RPMI7951 (cell line): ENCODE measurements at places on chromosomes 4 and X. TPM values are rescaled to one million over a fixed set of nuclear protein-coding genes. Genes with fewer than 3 reads are reported as not detected.
A peak's percentile ranks its signal among the peaks of the same experiment; 100 is the strongest.

The ATP8A1 gene
- total RNA-seq: 0.12 and 0.39 TPM in 2 replicates

The EMD gene
- total RNA-seq: 27.6 and 29.8 TPM in 2 replicates

- no peak for DNase-seq
Measured at GRCh38 chr4:36256398-36256891, 12.1 kb upstream of the ARAP2 start.

The NDP gene
- total RNA-seq: 2.4 and 4.8 TPM in 2 replicates

GRCh38 chr4:16537926-16538325, 311.7 kb upstream of the TAPT1 start:
- no peak for DNase-seq

- no peak for DNase-seq
Measured at GRCh38 chr4:188732131-188732530, 592.9 kb downstream of the TRIML1 start.

The PAGE4 gene
- total RNA-seq: not detected in 2 replicates

The SSX3 gene
- not detected in 2 replicates for total RNA-seq

DNA sequence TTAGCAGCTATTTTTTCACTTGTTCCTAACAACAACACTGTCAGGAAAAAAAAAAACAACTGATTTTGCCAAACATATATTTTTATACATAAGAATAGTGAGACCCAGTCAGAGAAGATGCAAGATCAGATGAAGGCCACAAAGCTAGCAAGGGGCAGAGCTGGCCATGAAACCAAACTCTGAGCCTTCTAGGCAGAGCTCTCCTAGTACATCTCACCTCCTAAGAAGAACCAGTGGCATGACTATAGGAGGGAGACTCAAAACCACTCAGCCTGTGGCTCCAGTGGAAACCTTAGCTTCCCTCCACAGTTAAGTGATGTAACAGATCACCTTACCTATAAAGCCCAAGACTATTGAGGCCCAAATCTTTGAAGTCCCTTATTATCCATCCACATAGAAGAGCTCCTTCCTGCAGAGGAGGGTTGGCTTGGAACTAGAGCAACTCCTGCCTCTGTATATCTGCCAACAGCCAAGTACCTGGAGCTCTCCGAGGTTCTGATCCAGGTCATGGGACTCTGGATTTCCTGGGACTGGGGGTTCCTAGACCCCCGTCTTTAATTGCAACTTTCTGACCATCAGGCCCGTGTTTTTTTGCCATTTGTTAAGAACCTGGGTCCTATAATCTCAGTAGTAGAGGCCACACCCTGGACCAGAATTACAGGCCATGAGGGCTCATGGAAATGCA, 136.5 kb downstream of the SH3KBP1 start:
- DNase-seq: peak; percentile 7
